Stimulated activated CD8-positive, alpha-beta memory T cell treated with anti-CD3 and anti-CD28 coated beads, Interleukin-12 subunit alpha, Interleukin-12 subunit beta, amount 100 ng/mL, for 1 hour (primary cell): ENCODE measurements at places on chromosomes 7 and 10.

DNA sequence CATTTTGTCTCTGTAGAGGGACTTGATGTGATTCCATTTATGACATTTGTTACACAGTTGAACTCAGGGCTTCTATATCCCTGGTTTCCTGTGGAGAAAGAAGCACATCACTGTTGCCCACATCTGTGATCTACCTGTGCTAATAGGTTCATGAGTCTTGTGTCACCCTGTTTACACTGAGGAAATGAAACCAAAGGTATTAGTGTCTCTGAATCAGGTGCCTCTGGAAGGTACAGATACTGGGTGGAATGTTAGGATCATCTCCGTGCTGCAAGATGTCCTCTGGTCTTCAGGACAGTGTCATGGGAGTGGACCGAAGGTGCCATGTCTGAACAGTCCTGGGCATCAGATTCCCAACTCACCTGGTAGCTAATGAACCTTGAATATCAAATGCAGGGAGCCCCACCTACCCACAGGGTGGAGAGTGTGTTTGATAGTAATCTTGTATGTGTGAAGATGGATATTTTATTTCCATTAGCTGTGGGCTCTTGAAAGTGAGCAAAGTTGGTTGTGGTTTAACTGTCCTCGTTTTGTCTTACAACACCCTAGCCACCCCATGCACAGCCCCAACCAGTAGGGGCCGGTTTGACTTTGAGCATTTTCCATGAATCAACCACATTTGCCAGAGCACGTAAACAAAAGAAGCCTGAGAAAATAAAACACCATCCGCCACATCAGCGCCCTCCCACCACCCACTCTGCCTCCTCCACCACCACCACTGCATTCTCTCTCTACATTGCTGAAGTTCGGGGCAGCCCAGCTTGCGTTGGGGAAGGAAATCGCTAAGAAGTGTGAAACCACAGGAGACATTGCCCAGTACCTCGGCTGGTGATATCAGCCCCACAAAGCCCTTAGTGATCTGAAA lies 40.7 kb downstream of the TARP start:
- peak; percentile 58 for DNase-seq

- DNase-seq: no peak
These were observed 28.1 kb downstream of the OAT start for GRCh38 chr10:124390471-124391187.

DNA sequence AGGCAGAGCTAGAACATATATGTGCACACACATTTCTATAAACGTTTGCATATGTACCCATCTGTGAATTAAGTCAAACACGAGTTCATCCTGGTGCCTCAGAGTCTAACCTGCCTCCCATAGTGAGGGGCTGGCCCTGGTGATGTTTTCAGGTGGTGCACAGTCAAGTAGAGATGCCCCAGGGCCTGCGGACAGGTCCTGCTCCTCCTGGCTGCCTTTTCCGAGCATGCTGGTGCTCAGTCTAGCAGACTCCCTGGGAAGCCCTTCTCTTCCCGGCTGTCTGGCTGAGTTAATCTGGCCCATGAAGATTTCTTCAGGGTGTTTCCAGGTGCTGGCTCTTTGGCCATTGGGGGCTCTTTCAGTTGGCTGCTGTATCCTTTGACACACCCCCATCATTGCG lies 14.3 kb downstream of the ADCY1 start:
- DNase-seq: no peak

DNA sequence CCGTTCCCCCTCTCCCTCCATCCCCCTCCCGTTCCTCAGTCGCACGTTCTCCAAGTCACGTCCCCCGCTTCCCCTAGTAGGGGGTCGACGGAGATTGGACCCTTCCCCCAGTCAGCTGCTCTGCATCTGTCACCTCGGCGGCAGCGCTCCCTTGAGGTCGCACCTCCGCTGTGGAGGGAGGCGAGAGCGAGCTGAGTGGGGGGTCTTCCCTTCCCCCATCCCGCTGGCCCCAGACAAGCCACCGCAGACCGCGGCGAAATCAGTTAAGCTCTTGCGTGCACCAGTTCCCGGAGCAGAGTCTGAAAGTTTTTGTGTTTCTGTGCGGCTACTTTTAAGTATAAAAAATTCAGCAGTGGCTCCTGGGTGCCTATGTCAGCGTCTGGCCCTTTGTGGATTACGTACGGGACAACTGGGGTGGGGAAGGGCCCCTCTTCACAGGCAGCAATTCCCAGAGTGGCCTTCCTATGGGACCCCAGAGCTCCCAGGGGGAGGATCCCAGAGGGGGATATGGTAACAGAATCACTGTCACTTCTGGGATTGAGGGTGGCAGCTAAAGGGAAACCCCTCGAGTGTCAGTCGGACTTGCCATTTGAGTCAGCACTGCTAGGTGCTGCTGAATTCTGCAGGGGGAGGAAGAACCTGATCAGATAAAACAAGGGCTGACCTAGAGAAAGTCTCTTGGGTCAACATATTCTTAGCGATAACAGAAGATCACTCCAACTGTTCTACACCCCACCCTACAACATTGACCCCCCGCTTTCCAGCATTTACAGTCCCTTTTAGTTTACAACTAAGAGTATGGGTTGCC lies 12.5 kb upstream of the DDIT4 start:
- DNase-seq: no peak

- no peak for DNase-seq
These were observed 16.6 kb downstream of the ARID5B start for GRCh38 chr10:61918140-61918539.

DNA sequence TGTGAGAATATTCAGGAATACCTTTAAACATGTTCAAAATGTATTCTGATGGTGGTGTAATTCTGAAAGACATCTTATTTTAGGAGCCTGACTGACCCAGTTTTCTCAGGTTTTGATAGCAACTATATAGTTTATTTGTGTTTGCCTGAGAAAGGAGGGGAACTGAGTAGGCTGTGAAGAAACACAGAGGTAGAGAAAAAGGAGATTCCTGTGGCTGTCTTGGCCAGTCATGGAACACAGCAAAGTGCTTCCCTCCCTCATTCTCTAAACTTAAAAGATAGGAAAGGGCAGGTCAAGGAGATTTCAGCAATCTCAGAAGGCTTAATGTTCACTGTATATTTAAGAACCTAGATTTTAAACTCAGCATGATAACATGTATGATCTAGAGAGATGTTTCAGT lies 43.5 kb downstream of the ZMYND11 start:
- DNase-seq: no peak

GRCh38 chr7:43904533-43905208 lies 1.7 kb downstream of the URGCP start:
- no peak for DNase-seq

DNA sequence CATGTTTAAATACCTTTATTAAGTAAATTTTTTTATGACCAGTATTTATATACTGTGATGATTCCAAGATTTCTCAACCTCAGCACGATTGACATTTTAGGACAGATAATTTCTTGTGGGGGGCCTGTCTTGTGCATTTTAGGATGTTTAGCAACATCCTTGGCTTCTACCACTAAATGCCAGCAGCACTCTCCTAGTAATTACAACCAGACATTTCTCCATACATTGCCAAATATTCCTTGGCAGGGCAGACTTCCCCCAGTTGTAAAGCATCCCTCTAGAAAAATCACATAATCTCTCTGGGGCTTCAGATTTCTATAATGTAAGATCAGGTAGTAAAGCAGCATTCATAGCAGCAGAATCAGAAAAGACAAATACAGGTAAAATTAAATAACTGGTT lies 7.8 kb upstream of the LIPM start:
- no peak for DNase-seq

- no peak for DNase-seq
These were observed 689 bp upstream of the SMARCD3 start for GRCh38 chr7:151249034-151249731.

DNA sequence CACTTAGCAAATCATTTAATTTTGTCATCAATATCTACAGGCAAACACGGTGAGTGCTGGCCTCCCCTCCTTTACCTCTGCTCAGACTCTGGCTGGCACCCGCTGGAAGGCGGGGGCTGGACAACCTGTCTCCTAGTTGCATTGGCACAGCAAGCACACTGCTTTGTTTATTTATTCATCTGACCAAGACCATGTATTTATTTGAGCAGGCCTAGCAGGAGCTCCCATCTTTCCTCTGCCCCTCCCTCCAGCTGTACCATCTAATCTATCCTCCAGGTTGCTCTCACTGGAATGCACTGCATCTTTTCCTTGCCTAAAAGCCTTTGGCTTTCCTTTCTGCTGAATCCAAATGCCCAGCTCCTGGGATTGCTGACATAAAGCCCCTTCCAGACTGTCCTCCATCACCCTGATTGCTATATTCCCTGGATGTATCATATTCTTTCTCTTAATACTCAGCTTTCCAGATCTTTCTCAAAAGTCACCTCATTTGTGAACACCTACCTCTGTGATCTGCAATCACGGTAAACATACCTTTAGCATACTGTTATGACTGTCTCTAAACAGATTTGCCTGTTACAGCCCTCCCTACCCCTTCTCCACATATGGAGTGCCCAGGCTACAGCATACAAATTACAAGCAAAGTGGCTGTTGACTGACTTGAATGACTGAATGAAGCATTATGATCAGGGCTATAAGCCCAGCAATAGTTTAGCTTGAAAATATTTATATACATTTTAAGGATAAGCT lies 9.6 kb downstream of the ELMO1 start:
- DNase-seq: no peak

- DNase-seq: no peak
These were observed 966 bp downstream of the FBH1 start for GRCh38 chr10:5891009-5891408.

- DNase-seq: no peak
These were observed 74.4 kb downstream of the RAB11FIP2 start for GRCh38 chr10:117972168-117972837.

- DNase-seq: no peak
These were observed 426.0 kb downstream of the RPS24 start for GRCh38 chr10:78459639-78460037.

DNA sequence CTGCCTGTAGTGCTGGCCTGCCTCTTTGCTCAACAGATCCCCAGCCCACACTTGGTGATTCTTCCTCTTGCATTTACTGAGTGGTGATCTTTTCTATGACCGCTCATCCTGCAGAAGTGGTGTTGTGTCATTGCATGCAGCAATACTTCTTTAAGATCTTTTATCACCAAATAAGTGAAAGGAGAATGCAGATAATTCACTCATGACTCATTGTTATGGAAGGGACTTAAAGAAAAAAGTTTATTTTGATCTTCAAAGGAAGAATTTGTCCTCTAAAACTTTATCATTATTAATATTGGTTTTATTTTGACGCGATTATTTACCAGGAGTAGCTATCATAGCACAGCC lies 489.1 kb upstream of the CELF2 start:
- DNase-seq: no peak

DNA sequence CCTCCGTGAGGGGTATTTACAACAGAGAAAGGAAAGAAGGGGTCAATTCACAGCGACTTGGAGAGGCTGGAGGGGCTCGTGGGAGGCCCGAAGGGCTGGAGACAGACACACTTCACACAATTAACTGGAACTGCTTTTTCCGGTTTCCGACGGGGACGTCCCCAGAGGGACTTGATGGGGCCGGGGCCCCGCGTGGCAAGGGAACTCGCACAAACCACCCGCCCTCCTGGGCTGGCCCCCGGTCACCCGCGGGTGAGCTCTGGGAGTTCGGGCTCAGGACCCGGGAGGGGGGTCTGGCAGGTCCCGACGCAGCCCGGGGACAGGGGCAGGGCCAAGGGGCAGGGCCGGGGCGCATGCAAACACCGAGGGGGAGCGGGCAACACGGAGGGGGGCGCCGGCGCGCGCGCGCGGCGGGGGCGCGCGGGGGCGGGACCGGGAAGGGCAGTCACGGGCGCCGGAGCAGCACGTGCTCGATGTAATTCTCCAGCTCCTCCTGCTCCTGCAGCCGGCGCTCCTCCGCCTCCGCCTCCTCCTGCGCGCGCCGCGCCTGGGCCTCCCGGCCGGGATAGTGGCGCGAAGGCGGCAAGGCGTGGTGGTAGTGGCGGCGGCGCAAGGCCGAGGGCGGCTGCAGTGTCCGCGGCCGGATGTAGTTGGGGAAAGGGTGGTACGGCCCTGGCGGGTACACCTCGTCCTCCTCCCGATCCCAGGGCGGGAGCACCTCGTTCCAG lies 2.7 kb downstream of the VGF start:
- DNase-seq: no peak

- DNase-seq: no peak
These were observed 22.3 kb downstream of the CHST15 start for GRCh38 chr10:124071141-124071540.

DNA sequence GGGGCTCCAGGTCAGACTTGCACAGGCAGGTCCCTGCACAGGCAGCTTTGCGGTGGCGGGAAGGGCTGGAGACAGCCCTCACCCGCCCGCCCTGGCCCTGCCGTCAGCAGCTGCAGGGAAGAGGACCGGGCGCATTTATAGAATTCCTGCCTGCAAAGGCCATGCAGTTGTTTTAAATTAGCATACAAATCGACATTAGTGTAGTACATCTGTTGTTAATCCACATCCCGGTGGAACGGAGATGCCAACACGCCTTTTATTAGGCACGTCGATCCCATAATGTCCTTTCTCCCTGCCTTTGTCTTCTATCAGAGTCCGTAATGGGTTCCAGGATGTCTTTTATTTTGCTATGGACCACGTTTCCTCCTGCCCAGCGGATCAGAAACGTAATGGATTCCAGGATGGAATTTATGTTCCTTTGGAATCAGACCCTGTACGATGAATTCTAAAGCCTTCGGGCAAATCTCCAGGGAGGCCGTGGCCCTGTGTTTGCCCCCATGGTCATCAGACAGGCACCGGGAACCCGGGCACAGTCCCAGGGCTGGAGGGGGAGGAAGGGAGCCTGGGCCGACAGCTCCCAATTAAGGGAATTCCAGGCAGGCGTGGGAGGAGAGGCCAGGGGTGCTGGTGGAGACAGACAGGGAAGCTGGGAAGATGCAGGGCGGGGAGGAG lies 123.9 kb downstream of the COL26A1 start:
- no peak for DNase-seq

DNA sequence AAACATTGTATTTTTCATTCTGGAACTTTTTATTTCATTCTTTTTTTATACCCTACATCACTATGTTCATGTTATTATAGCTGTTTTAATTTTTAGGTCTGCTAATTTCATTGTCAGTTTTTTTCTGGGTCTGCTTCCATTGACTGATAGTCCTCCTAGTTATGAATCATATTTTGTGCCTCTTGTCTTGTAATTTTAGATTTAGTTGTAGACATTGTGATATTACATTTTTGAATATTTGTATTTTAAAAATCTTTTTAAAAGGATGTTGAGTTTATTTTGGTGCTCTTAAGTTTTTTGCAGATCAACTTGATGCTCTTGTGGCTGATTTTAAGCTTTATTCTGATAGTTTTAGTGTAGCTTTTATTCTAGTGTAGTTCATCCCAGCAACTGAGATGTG lies 57.6 kb downstream of the BTRC start:
- no peak for DNase-seq
